ENCODE measurements at places on chromosomes 2 and 18. TPM values are rescaled to one million over a fixed set of nuclear protein-coding genes. Genes with fewer than 3 reads are reported as not detected.

The UGT1A4 gene
- 0.83 TPM for total RNA-seq

The UGT1A3 gene
- total RNA-seq = 0.67 TPM

The CNGA3 gene
- total RNA-seq = not detected

The AGXT gene
- total RNA-seq = not detected

The COL4A4 gene
- under 0.01 TPM for total RNA-seq

The SLC4A5 gene
- 2.4 TPM for total RNA-seq

The ALPI gene
- total RNA-seq = not detected
